ENCODE measurements at places on chromosomes 6 and 20.

DNA sequence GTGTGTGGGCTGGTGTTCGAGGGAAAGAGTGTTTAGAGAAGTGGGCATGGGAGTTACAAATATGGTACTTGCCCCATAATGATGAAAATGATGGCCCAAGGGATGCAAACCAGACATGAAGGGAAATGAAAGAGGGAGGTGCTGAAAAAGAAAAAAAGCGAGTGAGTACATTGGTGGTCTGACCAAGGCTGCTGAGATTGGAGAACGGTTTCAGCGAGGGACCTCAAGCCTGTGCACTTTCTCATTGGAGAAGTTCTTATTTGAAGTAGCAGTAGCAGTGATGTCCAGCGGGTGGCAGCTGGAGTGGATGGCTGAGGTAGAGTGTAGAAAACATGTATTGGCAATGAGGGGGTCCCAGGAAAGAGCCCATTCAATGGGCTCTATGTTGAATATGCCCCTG lies 54.8 kb downstream of the TNFAIP3 start:
- DNase-seq, result no peak

GRCh38 chr6:61833176-61833755 lies 452.8 kb downstream of the KHDRBS2 start:
- DNase-seq, result no peak

- no peak for DNase-seq
Observed at GRCh38 chr6:158708239-158708638, 58.4 kb downstream of the SYTL3 start.

DNA sequence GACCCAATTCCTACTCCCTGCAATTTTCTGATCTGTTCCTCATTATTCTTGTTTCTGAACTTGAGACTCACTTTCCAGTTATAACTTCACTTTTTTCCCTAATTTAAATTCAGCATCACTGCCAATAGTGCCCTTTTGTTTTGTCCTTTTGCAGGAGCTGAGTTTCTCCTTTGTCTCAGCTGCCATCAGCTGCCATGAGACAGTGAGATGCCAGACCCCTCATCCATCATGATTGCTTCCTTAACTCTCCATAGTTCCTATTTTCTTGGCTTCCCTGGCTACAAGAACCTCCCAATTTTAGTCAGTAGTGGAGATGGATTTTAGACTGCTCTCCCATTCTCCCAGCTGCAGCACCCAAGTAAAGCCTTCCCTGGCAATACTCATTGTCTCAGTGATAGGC lies 518.1 kb downstream of the HDGFL1 start:
- no peak for DNase-seq

- DNase-seq, result no peak
Observed at GRCh38 chr6:5871296-5871695, 135.4 kb downstream of the NRN1 start.

- DNase-seq, result no peak
Observed at GRCh38 chr20:63473555-63474449, 1.3 kb upstream of the KCNQ2 start.

DNA sequence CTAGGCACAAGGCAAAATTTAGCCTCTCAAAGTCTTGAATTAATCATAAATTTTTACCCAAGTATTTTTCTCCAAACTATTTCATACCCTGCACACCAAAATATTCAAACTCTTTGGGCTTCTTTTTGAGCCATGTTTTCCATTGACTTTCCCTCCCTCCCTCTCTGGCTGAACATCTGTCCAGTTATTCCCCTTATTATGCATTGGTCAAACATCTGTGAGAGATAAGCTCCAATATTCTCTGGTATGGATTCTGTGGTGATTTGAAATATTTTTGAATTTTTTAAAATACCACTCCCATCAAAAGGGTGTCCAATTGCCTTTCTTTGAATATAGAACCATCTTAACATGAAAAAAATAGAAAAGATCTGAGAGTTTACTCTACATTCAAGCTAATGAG lies 244.2 kb downstream of the RFPL4B start:
- no peak for DNase-seq

DNA sequence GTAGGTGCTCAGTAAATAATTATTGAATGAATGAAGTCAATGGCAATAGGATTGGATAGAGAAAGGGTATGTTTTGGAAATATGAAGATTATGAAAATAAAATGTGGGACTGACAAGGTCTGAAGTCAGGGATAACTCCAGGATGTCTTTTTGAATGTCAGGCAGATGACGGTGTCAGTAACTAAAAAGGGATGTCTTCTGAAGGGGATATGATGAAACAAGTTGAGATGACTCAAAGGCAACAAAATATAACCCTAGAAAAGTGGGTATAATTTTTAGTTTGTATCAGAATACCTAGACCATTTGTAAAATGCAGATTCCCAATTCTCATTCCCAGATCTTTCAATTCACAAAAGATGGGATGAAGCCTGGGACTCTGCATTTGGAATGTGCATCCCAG lies 257.3 kb upstream of the SGK1 start:
- DNase-seq, result no peak

- no peak for DNase-seq
Observed at GRCh38 chr6:109093732-109094415, 772 bp downstream of the SESN1 start.

DNA sequence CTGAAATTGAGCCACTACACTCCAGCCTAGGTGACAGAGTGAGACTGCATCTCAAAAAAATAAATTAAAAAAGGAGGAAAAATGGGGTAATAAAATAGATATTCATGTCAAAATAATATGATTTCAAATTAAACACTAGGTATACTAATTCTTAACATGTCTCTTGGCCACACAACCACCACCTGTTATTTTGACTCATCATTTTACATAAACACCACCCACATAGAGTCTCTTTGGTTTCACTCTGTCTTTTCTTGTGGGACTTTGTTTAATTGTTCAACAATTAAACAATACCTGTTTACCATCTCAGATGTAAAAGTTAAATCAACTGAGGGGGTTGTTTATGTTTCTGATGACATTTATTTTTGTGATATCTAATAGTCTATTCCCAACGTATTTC lies 476.8 kb upstream of the ADGRB3 start:
- no peak for DNase-seq

DNA sequence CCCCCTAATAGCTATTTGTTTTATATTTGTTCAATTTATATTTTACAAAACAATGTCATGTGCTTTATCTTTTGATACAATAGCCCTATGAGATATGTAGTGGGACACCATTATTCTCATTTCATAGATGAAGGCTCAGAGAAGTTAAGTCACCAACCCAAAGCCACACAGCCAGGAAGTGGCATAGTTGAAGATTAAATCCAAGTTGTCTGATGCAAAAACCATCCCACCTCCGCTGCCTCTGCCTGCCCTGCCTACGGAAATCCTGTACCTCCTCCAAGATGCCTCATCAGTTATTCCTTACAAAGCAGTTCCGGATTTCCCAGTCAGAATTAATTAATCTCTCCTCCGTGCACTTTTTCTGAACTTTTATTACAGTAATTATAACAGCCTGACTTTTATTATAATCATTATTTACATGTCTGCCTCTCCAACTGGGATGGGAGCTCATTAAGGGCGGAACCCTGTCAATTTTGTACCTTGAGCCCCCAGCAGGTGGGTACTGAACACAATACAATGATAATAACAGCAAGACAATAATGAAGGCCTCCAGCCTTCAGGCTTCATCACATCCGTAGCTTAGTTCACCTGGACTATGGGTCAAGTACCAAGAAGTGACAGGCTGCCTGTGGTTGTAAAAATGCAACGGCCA lies 54.7 kb downstream of the LRFN2 start:
- no peak for DNase-seq

DNA sequence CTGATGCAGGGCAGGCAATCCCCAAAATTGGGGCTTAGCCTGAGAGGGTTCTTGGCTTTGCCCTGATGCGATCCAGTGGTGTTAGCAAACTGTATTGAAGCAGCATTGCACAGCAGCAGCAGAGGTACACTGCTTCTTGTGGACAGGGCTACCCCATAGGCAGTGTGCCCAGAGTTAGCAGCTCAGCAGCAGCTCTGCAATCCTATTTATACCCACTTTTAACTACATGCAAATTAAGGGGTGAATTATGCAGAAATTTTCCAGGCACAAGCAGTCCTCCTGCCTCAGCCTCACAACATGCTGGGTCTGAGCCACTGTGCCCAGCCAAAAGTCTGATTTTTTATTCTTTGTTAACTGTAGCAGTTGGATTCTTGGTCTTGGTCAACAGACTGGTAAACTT lies 3.8 kb downstream of the C20orf173 start:
- DNase-seq, result no peak

DNA sequence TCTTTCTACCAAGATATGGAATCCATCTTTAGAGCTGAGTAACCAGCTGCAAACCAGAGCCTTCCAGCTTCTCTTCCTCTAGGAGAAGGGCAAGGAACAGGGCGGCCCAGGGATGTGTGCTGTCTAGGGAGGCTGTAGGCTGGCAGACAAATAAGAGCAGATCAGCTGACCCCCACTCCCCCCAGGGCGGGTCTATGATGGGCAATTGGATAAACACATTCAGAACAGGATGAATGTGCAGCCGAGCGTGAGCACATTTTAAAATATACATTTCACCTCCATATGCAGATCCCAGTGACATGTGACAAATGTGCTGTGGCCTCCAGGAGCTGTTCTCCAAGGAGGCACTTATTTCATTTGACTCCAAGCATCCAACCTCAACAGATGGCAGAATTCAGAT lies 580.1 kb downstream of the PTPRT start:
- no peak for DNase-seq

GRCh38 chr6:71584712-71585436 lies 296.3 kb downstream of the OGFRL1 start:
- no peak for DNase-seq

DNA sequence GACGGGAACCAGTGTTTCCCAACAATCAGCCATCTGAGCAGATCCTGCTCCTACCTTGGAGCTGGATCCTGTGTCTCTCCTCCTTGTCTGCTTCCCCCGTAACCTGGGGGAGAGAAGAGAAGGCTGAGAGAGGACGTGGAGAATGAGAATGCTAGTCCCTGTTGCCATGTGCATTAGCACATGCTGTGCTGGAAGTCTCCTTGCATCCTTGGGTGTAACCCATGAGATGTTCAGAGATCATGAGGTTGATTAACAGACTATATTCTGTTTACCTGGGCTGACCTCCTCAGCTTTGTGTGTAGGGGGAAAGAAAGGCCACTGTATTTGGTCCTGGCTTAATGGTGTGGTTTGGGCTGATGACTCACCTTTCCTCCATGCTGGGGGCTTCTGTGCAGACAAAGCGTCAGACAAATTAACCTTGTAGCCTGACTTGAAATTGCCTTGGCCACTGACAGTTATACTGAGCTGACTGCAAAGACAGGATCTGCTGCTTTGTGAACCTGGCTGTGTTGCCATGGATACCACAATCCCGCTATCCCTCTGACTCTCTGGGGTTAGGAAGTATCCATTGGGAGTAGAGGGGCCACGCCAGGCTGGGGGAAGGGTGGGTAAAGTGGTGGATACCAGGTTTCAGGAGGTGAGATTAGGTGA lies 243.7 kb upstream of the CHD6 start:
- DNase-seq, result no peak

DNA sequence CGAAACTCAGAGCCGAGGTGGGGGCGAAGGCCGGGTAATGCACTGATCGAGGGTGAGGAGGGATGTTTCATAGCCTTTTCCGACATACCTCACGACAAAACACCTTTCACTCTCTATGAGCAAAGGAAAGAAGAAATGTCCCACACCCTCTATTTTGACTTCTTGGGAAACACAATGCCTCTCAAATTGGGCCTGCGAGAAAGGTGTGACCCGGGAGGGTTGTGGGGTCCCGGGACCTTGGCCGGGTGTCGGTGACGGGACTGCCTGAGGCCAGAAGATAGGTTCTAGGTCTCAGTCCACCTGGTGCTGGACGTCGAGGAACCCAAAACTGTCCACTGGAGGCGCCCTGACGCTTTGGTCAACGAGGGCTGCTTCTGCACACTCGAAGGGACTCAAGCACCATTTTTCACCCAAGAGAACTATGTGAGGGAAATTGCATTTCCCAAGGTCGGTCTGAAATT lies 41.1 kb upstream of the OSTM1 start:
- DNase-seq, result no peak

Measured in T1000 (cell line).